ENCODE measurements at places on chromosomes 2 and 18.

GRCh38 chr2:121297217-121297830, 12.3 kb upstream of the TFCP2L1 start:
- no peak for DNase-seq

GRCh38 chr2:19174176-19174575, 184.2 kb downstream of the OSR1 start:
- no peak for DNase-seq

GRCh38 chr2:230738924-230739323, 26.3 kb downstream of the CAB39 start:
- no peak for DNase-seq

DNA sequence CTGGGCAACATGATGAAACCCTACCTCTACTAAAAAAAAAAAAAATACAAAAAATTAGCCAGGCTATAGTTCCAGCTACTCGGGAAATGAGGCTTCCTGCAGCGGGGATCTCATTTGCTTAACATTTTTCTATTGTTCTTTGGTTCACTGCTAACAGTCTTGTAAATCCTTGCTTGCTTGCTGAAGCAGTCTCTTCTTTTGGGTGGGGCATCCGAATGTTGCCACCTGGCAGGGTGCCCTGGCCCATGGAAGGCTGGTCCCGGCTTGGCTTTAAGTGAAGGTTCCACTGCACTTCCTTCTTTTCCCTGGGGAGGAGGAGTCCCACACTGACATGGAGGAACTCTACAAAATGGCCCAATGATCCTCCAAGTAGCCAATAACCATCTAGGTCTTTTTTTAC, 6.0 kb upstream of the ANKRD29 start:
- no peak for DNase-seq

DNA sequence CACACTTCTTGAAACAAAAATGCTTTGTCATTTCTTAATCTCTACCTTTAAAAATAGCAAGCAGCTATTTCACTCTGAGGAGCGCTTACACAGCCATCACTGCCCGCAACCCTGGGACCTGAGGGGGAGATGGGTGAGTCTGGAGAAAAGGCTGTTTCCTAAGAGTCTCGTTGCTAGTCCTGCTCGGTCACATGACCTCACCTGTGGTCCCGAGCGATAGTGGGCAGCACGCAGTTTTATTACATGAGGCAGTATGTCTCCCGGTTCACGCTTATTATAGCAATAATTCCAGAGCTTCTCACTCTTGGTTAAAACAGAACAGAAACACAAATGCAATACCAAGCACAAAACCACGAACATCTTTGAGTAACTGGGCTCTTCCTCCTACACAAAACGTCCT, 105.3 kb downstream of the ZNF516 start:
- no peak for DNase-seq

DNA sequence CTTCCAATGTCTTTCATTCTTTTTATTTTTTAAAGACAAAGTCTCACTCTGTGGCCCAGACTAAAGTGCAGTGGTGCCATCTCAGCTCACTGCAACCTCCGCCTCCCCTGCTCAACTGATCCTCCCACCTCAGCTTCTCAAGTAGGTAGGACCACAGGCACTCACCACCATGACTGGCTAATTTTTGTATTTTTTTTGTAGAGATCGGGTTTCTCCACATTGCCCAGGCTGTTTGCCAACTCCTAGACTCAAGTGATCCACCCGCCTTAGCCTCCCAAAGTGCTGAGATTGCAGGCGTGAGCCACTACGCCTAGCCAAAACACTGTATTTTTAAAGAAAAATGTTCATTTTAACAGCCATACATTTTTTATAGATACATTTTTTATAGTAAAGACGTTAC, 12.7 kb downstream of the GCKR start:
- no peak for DNase-seq

- no peak for DNase-seq
These were observed 69.3 kb downstream of the HDAC4 start for GRCh38 chr2:239331560-239331959.

DNA sequence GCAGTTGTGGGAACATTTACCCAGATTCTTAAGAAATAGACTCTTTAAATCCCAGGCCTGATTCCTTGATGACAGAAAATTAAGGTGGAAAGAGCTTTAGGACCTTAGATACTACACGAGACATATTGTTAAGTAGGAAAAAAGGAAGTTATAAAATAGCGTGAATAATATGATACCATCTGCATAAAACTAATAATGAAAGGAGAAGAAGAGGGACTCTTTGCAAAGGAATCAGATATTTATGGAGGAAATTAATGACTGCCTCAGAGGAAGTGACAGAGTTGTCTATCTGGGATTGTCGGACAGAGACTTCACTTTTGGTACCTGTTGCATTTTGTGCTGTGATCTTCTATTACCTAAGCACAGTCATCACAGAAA, 20.8 kb downstream of the APCDD1 start:
- no peak for DNase-seq

DNA sequence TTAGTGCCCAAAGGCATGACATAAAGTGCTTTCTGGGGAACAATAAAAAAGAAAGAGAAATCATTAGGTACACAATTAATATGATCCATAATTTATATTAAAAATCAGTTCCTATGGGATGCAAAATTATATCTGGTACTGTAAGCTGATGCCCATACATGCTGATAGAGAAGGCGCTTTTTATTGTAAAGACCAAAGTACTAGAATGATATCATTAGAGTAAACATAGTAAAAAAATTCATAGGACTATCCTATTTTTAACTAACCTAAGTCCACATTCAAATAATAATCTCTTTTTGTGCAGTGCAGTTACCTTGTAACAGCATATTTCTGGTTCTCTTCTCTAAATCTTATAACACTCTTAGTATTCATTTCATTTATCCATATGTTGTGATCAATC, 252.2 kb downstream of the ASXL3 start:
- no peak for DNase-seq

DNA sequence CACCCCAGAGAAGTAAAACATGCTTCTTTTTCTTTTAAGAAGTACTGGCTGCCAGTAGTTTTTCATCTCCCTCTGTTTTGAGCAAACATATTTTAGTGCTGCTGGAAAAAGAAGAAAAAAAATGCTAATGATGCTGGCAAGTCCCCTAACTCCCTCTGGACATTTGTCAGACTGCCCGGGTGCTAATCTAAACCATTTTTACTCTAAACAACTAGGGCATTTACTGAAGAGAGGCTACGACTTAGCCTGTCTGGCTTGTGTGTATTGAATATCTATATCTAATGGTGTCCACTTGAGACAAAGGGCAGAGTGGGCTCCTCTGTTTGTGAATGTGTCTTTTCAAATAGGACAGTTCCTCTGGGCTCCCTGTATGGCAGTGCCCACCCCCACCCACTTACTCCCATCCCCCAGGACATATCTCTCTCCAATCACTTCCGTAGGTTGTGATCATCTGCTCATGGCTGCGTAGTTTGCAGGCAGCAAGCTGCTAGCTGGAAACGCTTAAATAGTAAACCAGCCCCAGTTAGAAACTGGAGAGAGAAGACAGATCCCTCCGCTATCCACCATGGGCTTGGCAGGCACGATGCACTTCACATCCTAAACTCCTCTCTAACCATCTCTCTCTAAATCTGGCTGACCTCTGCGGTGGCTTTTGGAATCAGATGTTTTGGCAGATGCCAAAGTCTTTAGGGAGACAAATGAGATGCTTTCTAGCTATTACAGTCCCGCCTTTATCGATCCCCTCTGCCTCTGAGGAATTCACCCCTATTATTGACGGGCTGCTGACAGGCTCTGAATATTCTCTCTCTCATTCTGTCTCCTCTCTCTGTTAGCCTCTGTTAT, 58.3 kb downstream of the DOCK10 start:
- no peak for DNase-seq

GRCh38 chr2:113910110-113910717, 20.3 kb downstream of the ACTR3 start:
- peak; percentile 33 for DNase-seq

- no peak for DNase-seq
These were observed 148.5 kb downstream of the MGAT5 start for GRCh38 chr2:134402410-134402809.

DNA sequence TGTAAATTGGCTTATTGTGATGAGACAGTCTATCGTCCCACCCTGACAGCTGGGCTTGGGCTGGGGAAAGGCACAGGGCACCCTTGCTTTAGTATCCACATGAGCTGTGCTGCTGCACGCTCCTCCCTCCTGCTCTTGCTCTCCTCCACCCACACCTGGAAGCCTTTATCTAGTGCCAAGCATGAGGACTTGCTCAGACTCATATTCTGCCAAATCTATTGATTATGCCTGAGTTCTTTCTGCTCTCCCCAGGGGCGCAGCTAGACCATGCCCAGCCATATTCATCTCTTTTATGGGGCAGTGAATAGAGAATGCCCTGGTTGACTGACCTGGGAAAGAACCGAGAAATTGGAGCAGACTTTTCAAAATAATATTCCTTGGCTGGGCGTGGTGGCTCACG, 29.0 kb upstream of the DPYSL5 start:
- DNase-seq: no peak

- DNase-seq: peak; percentile 5
These were observed 86.6 kb downstream of the ASB1 start for GRCh38 chr2:238513346-238513745.

- no peak for DNase-seq
These were observed 5.0 kb upstream of the APCDD1 start for GRCh38 chr18:10449396-10449795.

DNA sequence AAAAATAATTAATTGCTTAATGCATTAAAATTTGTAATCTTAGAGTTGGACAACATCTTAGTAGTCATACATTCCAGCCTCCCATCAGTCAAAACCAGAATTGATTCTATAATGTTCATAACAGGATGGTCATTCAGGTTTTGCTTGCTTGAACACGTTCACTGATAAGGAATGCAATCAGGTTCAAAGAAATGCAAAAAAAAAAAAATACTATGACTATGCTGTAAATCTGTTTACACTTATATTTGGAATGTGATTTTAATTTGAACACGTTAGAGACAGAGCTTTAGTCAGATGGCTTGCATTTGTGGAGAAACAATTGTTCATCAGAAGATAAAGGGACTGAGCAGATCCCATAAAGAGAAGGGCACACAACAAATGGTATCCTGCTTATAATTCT, 131.3 kb upstream of the UNC80 start:
- DNase-seq: no peak

All from CD4-positive, alpha-beta T cell treated with Interleukin-10 for 1 hour (primary cell).